ENCODE measurements at places on chromosomes 3 and 15.

GRCh38 chr3:105431200-105431599, 64.5 kb downstream of the ALCAM start:
- H3K4me3 ChIP-seq: no peak overlapping the region
- H3K36me3 ChIP-seq: no peaks in the 10 kb centered on the region
- H3K27me3 ChIP-seq: no peaks in the 10 kb centered on the region

GRCh38 chr15:70379134-70379533, 281.4 kb upstream of the TLE3 start:
- H3K36me3 ChIP-seq: no peaks in the 10 kb centered on the region
- DNase-seq: no peak
- peaks cover 5% of the 10 kb centered on the region for H3K4me1 ChIP-seq
- H3K4me3 ChIP-seq: no peak overlapping the region
- peaks cover 2% of the 10 kb centered on the region for H3K27me3 ChIP-seq
- no peak overlapping the region for H3K27ac ChIP-seq

- H3K4me3 ChIP-seq: no peak overlapping the region
- H3K4me1 ChIP-seq: no peaks in the 10 kb centered on the region
- H3K36me3 ChIP-seq: no peaks in the 10 kb centered on the region
These were observed 52.2 kb downstream of the AQP9 start for GRCh38 chr15:58190419-58190818.

DNA sequence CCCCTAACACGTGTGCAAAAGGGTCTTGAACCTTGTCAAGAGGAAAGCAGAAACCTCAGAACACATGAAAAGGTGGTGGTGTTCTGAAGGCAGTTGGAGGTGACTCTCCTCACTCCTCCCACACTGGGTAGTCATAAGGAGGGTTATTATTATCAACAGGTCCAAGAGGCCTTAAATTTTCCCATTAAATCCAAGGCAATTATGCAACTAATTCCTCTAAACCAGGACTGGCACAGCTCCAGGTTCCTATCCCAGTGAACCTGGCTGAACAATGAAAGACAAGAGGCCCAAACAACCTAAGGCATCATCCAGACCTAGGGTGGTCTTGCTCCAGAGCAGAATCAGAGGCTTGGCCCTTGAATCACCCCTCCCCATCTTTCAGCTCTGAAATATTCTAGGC, 15.0 kb downstream of the MYLK start:
- H3K27ac ChIP-seq: no peak overlapping the region
- no peaks in the 10 kb centered on the region for H3K36me3 ChIP-seq
- no peaks in the 10 kb centered on the region for H3K27me3 ChIP-seq
- DNase-seq: no peak
- H3K4me1 ChIP-seq: no peaks in the 10 kb centered on the region

- H3K4me3 ChIP-seq: no peak overlapping the region
- no peaks in the 10 kb centered on the region for H3K27me3 ChIP-seq
- no peak for DNase-seq
- peaks cover 11% of the 10 kb centered on the region for H3K36me3 ChIP-seq
- H3K4me1 ChIP-seq: peaks cover 44% of the 10 kb centered on the region
- no peak overlapping the region for H3K27ac ChIP-seq
These were observed 2.0 kb upstream of the MANF start for GRCh38 chr3:51382947-51383578.

DNA sequence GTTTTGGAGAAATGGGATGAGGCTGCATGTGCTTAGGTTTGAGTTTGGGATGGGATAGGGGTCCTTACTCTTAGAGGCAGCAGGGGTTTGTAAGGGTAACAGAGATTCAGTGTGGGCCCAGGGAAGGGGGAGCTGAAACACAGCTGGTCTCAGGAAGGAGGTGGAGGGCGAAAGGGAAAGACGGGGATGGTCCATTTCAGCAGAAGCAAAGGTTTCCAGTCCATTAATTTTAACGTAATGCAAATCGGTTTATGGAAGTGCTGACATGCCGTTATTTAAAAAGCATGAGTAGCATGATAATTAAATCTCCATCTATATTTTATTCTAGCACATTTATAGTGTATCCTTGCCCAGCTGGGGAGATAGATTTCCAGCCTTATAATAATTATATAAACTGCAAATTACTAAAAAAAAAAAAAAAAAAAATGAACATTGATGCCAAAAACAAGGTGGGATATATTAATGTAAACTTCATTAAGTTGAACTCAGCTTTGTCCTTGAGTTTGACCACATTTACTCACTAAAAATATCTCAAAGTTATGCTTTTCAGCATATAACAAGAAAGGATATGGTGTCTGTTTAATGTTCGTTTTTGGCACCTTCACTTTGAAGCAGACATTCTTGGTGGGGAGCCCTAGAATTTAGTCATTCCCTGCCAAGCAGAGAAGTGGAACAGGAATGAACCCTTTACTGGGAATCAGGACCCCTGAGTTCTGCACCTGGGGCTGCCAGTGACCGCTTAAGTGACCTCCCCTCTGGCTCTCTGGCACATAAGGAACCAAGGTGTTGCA, 234.7 kb downstream of the THSD4 start:
- no peaks in the 10 kb centered on the region for H3K36me3 ChIP-seq
- no peak overlapping the region for H3K27ac ChIP-seq
- no peak for DNase-seq
- no peak overlapping the region for H3K4me3 ChIP-seq

- no peak overlapping the region for H3K27ac ChIP-seq
- no peaks in the 10 kb centered on the region for H3K4me1 ChIP-seq
- DNase-seq: no peak
- H3K4me3 ChIP-seq: no peak overlapping the region
- H3K36me3 ChIP-seq: no peaks in the 10 kb centered on the region
- peaks cover 22% of the 10 kb centered on the region for H3K27me3 ChIP-seq
These were observed 55.0 kb upstream of the EPHB3 start for GRCh38 chr3:184506561-184506991.

DNA sequence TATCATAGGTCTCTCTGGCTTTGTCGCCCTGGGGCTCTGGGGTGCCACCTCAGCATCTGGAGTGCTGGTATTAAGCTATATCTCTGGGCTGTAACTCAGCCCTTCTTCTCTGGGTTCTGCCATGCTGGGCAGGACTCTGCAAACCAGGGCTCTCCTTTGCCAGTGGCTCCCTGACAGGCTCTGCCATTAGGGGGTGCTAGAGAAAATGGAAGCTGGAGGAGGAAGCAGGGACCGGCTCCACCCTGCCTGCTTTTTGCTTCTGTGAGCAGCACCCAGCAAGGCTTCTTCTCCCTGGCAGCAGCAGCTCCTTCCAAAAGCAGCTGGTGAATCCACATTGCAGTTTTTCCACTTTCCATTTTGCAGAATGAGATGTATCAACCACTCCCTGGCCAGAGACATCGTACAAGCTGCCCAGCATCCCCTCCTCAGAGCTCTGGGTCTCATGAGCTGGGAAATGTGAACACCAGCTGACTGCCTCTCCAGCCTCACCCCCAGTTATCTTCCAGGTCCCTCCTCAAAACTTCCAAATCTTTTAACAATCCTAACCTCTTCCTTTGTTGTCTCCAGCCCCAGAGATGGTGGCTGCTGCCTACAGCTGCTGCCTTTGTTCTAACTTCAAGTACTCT, 165.0 kb downstream of the ABHD5 start:
- H3K27ac ChIP-seq: no peak overlapping the region
- H3K36me3 ChIP-seq: no peaks in the 10 kb centered on the region
- DNase-seq: no peak
- peaks cover 41% of the 10 kb centered on the region for H3K27me3 ChIP-seq
- H3K4me3 ChIP-seq: no peak overlapping the region

- H3K27me3 ChIP-seq: no peaks in the 10 kb centered on the region
- no peak overlapping the region for H3K27ac ChIP-seq
- DNase-seq: no peak
- H3K4me1 ChIP-seq: no peaks in the 10 kb centered on the region
- no peak overlapping the region for H3K4me3 ChIP-seq
- no peaks in the 10 kb centered on the region for H3K36me3 ChIP-seq
These were observed 28.7 kb downstream of the SENP8 start for GRCh38 chr15:72146934-72147333.

GRCh38 chr15:48109856-48110531, 10.8 kb upstream of the SLC24A5 start:
- no peak overlapping the region for H3K4me3 ChIP-seq
- no peak for DNase-seq
- no peaks in the 10 kb centered on the region for H3K4me1 ChIP-seq
- H3K27ac ChIP-seq: no peak overlapping the region
- no peaks in the 10 kb centered on the region for H3K36me3 ChIP-seq
- H3K27me3 ChIP-seq: no peaks in the 10 kb centered on the region

GRCh38 chr3:143060906-143061305, 58.7 kb upstream of the CHST2 start:
- H3K27ac ChIP-seq: no peak overlapping the region
- H3K36me3 ChIP-seq: peaks cover 25% of the 10 kb centered on the region
- H3K27me3 ChIP-seq: no peaks in the 10 kb centered on the region

DNA sequence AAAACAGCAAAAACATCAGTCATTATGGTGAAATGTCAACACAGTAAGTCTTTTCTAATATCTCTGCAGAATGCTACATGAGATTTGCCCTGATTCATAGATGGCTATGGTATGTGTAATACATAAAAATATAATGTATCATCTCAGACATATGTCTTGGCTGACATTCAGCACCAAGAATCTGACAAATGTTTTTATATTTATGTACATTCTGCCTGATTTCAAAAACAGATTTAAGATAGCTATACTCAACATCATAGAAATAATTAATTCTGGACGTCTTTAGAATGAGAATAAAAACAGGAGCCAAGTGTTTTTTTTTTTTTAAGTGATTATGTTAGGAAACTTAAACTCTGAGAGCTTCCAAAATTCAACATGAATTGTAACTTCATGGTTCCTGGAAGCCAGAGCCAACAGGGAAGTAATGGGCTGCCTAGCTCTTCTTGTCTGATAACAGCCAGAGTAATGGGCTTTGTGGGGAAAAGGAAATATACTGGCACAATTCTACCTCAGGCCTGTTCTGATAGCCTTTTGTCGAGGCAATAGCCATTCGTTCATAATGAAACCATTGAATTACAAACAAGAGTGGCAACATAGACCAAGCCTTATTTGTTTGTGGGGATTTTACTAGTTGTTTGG, 184.4 kb downstream of the VGLL4 start:
- H3K27me3 ChIP-seq: no peaks in the 10 kb centered on the region
- H3K36me3 ChIP-seq: no peaks in the 10 kb centered on the region
- no peak overlapping the region for H3K27ac ChIP-seq

DNA sequence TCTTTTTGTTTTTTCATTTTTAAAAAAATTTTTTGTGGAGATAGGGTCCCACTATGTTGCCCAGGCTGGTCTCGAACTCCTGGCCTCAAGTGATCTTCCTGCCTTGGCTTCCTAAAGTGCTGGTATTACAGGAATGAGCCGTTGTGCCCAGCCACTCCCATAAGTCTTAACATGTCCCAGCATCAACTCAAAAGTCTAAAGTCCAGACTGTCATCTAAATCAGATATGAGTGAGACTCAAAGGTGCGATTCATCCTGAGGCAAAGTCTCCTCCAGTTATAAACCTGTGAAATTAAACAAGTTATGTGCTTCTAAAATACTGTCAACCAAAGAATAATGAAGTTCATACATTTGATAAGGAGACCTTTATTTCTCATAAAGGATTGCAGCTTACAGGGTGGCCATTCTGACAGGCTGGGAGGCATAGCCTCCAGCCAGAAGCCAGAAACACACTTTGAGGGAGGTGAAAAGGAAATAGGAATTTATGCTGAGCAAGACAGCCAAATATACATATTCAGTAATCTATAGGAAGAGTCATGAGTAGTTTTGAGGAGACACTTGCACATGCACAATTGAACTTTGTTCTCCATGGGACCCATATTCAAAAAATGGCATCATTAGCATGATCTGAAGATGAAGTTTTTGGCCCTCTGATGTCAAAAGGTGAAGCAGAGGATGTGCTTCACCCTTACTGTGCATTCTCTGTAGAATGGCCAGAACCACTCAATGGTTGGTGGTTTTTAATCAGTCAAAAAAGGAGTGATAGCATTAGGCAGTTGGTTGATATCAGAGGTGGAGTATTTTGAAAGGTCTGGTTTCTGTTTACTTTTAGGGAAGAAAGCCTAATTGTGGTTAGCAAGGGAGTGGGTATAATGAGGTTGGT, 11.0 kb upstream of the ZNF662 start:
- no peaks in the 10 kb centered on the region for H3K4me1 ChIP-seq
- no peak for DNase-seq
- no peaks in the 10 kb centered on the region for H3K36me3 ChIP-seq
- no peak overlapping the region for H3K4me3 ChIP-seq
- H3K27ac ChIP-seq: no peak overlapping the region
- peaks cover 9% of the 10 kb centered on the region for H3K27me3 ChIP-seq

GRCh38 chr3:414063-414462, 217.5 kb downstream of the CHL1 start:
- DNase-seq: no peak
- no peak overlapping the region for H3K4me3 ChIP-seq
- H3K36me3 ChIP-seq: no peaks in the 10 kb centered on the region
- H3K27me3 ChIP-seq: no peaks in the 10 kb centered on the region
- H3K4me1 ChIP-seq: no peaks in the 10 kb centered on the region

- H3K4me1 ChIP-seq: peaks cover 5% of the 10 kb centered on the region
- no peak overlapping the region for H3K27ac ChIP-seq
- H3K36me3 ChIP-seq: no peaks in the 10 kb centered on the region
- no peak for DNase-seq
- no peak overlapping the region for H3K4me3 ChIP-seq
- H3K27me3 ChIP-seq: no peaks in the 10 kb centered on the region
These were observed 374.9 kb downstream of the MCTP2 start for GRCh38 chr15:94606286-94606685.

DNA sequence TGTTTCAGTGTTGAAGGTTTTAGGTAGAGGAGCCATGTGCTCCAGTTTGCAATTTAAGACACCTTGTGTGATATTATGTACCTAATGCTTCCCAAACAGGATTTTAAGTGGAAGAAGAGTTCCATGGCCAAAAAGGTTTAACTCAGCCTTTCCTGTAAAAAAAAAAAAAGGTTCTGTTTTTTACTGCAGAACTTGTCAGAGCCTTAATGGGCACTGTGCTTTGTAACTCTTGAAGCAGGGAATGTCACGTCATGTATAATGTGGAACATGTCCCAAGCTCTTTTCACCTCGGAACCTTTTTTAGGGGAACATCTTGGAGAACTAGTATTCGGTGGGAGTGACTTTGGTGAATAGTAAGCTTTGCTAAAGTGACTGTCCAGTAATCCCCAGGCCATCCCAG, 31.6 kb downstream of the PSMD6 start:
- peaks cover 14% of the 10 kb centered on the region for H3K4me1 ChIP-seq
- no peak for DNase-seq
- no peak overlapping the region for H3K4me3 ChIP-seq
- H3K36me3 ChIP-seq: peaks cover 100% of the 10 kb centered on the region
- H3K27me3 ChIP-seq: no peaks in the 10 kb centered on the region

DNA sequence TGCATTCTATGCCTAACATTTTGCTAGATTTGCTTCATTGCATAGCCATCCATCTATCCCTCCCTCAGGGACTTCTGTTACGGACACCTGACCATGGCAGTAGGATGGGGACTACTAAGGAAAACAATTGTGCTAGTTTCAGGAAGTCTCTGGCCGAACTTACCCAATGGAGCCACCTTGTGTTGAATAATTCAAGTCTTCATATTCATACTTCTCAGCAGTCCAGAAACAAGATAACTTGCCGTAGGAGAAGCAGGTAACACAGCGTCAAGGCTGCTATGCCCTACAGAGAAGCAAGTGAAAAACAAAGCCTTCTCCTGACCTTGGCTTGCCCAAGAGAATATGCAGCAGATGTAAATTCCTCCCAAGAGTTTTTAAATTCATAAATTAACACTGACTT, 685.3 kb downstream of the GRM7 start:
- H3K4me3 ChIP-seq: no peak overlapping the region
- H3K27me3 ChIP-seq: no peaks in the 10 kb centered on the region
- H3K4me1 ChIP-seq: no peaks in the 10 kb centered on the region
- no peak overlapping the region for H3K27ac ChIP-seq

- peak; percentile 20 for DNase-seq
- H3K27me3 ChIP-seq: no peaks in the 10 kb centered on the region
- H3K27ac ChIP-seq: no peak overlapping the region
These were observed 126.3 kb upstream of the MEF2A start for GRCh38 chr15:99439524-99439835.

Data from CD4-positive, alpha-beta T cell (primary cell).